Stimulated activated CD4-positive, alpha-beta T cell treated with anti-CD3 and anti-CD28 coated beads, TNF-alpha, amount 100 ng/mL, for 24 hours (primary cell): ENCODE measurements at places on chromosomes 1 and 21.

DNA sequence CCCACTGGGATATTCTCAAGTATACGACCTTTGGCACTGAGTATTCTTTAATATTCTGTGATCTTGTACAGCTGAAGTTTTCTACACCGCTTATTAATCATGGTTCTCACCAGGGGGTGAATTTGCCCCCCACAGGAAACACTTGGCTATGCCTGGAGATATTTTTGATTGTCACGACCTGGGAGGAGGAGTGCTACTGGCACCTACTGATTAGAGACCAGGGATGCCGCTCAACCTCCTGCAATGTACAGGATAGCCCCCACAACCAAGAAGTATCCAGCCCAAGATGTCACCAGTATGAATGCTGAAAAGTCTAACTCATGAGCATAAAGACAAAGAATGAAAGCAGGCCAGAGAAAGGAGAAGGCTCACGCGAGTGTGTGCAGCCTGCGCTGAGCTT is 13.7 kb downstream of the REG4 start:
- no peak for DNase-seq

DNA sequence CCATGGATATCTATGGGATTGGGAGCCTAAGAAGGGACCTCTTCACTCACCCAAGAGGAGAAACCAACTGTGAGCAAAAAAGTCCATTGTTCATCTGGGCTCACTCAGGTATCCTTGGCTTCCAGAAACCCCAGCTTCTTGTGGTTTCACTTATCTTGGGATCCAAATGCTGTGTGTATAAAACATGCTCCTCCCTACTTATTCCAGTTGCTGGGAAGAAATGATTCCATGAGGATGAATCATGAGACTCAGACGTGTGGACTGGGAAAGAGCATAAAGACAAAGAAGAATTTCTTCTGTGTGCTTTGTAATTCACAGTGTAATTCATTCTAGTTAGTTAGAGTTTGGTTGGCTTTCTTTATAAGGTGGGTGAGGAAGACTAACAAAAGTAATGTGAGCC is 283.7 kb downstream of the ZNF648 start:
- DNase-seq: no peak

GRCh38 chr1:160068225-160068624 is 1.7 kb downstream of the KCNJ10 start:
- no peak for DNase-seq

- DNase-seq: no peak
Observed at GRCh38 chr1:218890451-218890850, 283.2 kb upstream of the LYPLAL1 start.
